Cardiac muscle cell (in vitro differentiated cells and primary cell): ENCODE measurements at places on chromosomes 1 and 21.

DNA sequence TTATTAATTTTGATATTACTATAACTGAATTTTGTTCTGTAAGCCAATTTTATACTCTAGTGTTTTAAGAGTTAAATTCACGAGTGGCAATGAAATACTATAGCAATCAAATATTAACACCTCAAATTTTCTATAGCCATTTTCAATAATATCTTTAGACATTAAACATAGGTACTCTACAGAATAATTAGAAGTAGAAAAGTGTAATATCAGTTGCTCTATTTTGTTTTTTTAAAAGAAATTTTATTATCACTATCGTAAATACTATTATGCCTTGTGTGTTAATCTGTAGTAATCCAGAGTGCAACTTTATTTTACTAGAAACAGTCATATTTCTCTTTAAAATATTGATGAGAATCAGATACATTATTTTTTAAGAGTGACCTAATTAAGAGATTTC is 691.2 kb downstream of the USP25 start:
- no peak for DNase-seq

DNA sequence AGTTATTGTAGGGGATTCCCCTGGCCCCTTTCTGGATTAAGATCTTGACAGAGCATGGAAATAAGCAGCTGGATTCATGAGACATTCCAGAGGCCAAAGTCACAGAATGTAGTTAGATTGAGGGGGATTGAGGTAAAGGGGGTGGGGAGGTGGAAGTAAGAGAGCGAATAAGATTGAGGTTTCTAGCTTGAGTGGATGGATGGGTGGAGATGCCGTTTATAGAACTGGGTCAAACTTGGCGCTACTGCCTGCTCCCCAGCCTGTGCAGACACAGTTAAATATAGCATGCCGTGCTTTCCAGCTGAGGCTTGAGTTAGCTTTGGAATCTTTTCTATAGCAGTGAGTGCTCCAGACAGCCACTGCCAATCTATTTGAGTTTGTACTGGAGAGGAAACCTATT is 85.7 kb downstream of the DYRK1A start:
- DNase-seq: peak; percentile 84

DNA sequence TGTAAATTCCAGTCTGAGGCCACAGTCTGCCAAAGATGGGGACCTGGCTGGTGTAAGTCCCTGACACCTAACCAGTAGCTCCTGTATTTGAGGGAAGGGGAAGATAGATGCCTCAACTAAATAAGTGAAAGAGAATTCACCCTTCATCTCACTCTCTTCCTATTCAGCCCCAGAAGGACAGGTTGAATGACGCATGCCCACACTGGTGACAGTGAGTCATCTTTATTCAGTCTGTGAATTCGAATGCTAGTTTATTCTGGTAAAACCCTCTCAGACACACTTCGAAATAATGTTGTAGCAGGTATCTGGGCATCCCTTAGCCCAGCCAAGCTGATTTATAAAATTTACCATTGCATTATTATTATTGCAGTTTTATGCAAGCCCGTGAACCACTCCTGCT is 617.0 kb upstream of the PRMT6 start:
- DNase-seq: no peak

DNA sequence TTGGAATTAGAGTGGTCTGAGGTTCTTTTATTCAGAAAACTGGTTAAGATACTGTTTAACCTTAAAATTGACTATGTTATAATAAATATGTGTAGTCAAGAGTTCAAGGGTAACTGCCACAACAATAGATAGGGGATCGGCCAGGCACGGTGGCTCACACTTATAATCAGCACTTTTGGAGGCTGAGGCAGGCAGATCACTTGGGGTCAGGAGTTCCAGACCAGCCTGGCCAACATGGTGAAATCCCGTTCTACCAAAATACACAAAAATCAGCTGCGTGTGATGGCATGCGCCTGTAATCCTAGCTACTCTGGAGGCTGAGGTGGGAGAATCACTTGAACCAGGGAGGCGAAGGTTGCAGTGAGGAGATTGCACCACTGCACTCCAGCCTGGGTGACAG is 39.5 kb downstream of the PDC start:
- no peak for DNase-seq

GRCh38 chr1:234681065-234681464 is 71.1 kb upstream of the IRF2BP2 start:
- no peak for DNase-seq

GRCh38 chr1:22607154-22607553 is 29.3 kb upstream of the C1QA start:
- DNase-seq: peak; percentile 58

DNA sequence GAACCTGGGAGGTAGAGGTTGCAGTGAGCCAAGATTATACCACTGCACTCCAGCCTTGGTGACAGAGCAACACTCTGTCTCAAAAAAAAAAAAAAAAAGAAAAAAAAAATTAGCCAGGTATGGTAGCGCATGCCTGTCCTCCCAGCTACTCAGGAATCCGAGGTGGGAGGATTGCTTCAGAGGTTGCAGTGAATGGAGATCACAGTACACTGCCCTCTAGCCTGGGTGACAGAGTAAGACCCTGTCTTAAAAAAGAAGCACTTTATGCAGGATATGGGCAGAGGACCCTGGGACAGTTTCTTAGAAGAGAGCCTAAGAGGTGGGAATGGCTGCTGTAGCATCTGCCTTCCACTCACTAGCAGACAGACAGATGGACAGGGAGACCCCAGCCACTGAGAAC is 23.0 kb downstream of the IQGAP3 start:
- DNase-seq: no peak

DNA sequence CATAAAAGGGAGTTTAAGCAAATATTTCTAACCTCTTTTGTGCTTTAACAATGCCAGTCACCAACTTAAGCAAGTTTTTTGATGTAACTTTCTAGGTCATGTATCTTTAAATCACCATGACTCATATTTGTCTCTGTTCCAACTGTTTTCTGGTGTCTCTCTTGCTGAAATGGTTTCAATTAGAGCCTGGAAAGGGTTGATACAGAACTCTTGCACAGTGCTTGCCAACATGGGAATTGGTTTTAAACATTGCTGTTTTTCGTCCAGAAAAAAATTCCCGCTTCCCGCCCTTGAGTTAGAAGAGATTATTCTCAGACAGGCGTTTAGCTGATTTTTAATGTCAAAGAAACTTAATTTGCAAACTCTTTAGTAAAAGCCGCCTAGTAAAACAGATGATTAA is 46.4 kb upstream of the SLC22A15 start:
- no peak for DNase-seq

- peak; percentile 33 for DNase-seq
Observed at GRCh38 chr1:53697721-53698383, 41.1 kb downstream of the GLIS1 start.

DNA sequence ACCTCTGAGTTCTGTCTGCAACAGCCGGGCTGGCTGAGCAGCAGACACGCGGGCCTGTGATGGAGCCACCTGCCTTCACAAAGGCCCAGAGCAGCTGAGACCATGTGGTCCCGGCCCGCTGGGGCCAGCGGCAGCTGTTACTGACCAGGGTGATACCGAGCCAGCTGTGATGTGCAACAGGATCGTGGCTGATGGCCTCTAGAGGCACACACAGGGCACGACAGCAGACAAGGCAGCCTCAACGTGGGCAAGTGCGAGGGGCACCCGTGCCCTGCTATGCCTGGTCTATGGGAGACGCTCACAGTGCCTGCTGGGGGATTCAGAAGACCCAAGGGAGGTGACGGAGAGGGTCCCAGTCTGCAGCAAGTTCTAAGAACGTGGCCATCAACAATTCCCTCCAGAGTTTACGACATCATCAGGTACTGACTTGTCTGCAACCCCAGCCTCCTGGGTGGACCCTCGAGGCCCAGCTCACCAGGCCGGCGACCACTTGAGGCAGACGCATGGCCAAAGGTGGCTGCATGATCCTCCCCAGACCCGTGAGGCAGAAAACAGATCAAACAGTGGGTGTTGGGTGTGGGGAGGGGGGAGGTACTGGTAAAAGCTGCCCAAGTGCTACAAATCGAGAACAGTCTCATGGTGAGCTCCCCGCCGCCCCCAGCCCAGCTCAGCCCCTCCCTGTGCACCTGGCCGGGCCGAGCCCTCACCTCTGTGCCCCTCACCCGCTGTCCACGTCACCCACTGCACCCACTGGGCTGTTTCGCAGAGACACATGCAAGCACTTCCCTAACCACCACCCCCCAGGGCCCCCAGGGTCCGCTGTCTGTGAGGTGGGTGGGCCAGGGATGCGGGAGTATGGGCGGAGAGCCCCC is 6.0 kb downstream of the POFUT2 start:
- DNase-seq: no peak

DNA sequence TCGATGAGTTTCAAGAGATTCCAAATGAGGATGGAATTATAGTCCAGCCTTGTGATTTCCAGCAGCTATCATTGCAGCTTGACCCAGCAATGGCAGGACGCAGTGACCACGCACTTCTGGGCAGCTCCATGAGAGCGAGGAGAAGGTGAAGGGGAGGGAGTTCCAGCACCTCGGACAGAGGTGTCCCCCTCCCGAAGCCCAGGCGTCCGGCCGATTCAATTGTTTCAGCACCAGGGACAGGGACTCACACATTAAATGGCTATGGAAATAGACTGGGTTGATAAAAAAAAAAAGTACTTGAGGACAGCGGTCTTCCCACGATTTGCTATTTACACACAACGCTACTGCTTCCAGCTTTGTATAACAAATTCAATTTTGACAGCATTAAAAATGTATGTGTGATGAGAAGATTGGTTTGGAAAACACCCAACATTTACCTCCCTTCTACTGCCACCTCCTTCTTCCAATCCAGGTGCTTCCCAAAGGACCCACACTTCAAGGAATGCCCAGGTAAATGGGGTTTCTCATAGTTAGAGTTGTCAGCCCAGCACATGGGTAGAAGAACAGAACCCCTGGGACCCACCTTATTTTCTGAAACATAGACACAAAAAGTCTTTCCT is 71.8 kb downstream of the DISP3 start:
- peak; percentile 97 for DNase-seq

GRCh38 chr1:84373436-84374141 is 24.7 kb upstream of the DNASE2B start:
- DNase-seq: no peak

DNA sequence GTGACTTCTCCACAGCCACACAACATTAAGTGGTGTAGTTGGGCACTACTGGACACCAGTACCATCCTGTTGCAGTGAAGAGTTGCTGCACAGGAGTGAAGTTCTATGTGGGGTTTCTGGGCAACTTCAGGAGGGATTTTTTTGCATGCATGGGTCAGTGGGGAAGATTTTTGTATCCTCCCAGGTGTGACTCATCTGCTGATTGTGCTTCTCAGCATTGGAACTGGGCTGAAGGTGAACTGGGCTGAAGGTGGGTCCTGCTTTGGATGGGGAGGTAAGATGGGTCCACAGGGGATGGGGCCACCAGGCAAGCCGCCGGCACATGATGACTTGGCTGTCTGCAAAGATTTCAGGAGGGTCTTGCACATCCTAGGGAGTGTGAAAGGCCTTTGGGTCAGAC is 2.6 kb downstream of the SERINC2 start:
- DNase-seq: no peak

DNA sequence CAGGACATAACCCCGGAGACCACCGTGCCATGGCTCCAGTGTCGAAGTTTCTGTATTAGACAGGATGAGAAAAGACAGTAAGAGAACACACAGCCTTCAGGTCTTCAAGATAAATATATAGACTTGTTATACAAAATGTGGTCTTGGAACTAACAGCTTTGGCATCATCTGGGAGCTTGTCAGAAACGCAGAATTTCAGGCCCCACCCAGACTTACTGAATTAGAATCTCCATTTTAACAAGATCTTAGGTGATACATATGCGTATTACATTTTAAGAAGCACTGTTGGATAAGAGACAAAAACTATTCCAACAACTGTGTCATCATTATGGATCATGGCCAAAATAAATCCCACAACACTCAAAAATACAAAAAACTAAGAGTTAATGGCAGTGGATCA is 239.3 kb downstream of the ASTN1 start:
- DNase-seq: no peak

DNA sequence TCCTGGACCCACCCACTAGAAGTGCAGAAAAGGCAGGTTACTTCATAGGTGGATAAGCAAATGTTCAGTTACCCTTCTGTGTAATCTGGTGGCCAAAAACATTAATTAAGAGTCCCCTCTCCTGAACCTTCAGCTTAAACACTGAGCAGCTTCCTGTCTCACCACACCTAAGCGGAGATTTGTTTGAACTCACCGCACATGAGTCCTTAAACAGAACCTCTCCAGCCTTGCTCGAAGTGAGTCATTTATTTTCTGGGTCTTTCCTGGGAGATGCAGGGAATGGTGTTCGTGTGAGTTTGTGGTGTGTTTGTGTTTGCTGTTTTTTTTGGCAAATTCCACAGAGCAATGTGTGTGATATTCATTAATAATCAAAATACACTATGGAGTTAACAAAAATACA is 7.6 kb upstream of the FNBP1L start:
- DNase-seq: no peak

GRCh38 chr1:15761366-15762128 is 3.0 kb downstream of the FBLIM1 start:
- DNase-seq: no peak

GRCh38 chr1:147080671-147081394 is 91.4 kb downstream of the PRKAB2 start:
- DNase-seq: no peak

- no peak for DNase-seq
Observed at GRCh38 chr1:25732821-25733220, 67.2 kb upstream of the SELENON start.
